ENCODE measurements at places on chromosomes 3 and 15.

DNA sequence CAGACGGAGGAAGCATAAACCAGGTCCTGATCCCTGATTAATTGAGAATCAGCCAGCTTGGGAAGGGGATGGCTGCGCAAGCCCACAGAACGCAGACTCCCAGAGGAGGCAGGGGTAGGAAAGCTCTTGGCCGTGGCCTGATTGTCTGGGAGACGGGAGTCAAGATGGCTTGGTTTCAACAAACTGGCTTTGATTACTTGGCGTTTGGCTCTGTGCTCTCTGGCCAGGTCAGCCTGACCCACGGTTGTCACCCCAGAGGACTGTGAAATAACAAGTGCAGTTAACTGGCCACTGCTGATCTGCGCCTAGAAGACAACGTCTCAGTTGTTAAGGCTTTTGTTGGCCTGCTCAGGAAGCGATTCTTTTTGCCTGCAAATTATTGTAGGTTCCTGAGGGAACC lies 387.0 kb upstream of the PROK2 start:
- DNase-seq, result no peak

- DNase-seq, result no peak
Measured at GRCh38 chr3:57130571-57131209, 34.5 kb downstream of the IL17RD start.

GRCh38 chr15:81923561-81924350 lies 122.1 kb downstream of the MEX3B start:
- no peak for DNase-seq

GRCh38 chr3:77262361-77262760 lies 222.5 kb downstream of the ROBO2 start:
- no peak for DNase-seq

GRCh38 chr15:48657950-48658591 lies 12.6 kb upstream of the FBN1 start:
- no peak for DNase-seq

GRCh38 chr3:2976212-2976611 lies 134.0 kb downstream of the IL5RA start:
- no peak for DNase-seq

DNA sequence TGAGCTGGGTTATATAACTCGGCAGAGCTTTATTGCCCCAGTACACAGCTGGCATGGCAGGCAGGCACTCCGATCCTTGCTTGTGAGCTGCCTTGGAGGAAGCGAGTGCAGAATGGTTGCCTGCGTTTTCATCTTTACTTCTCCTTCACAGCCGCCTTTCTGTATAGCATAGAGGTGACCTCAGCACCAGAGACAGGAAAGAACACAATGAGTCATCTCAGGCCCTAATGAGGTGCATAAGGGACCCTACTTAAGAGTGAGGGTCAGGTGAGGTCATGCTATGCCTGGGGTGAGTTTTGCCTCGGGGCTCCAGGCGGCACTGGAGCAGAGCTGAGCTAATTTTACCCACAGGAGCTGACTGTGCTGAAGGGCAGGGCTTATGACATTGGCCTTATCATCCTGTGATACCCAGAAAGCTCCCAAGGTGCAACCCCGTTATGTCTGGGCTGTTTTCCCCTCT lies 43.5 kb downstream of the LPP start:
- DNase-seq, result no peak

DNA sequence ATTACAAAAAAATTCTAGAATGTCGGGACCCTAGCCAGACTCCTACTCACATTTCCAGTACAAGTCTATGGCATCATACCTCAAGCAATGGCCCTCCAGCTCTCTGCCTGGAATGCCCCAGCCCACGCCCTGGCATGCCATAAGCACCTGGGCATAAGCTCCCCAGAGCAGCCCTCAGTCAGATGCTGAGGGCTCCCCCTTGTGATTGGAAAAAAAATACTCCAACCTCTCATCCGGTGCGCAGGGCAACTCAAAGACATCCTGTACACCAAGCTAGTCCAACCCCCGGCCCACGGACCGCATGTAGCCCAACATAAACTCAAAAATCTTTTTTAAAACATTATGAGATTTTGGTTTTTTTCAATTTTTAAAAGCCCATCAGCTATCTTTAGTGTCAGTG lies 115.4 kb downstream of the NEK10 start:
- DNase-seq, result peak; percentile 51

DNA sequence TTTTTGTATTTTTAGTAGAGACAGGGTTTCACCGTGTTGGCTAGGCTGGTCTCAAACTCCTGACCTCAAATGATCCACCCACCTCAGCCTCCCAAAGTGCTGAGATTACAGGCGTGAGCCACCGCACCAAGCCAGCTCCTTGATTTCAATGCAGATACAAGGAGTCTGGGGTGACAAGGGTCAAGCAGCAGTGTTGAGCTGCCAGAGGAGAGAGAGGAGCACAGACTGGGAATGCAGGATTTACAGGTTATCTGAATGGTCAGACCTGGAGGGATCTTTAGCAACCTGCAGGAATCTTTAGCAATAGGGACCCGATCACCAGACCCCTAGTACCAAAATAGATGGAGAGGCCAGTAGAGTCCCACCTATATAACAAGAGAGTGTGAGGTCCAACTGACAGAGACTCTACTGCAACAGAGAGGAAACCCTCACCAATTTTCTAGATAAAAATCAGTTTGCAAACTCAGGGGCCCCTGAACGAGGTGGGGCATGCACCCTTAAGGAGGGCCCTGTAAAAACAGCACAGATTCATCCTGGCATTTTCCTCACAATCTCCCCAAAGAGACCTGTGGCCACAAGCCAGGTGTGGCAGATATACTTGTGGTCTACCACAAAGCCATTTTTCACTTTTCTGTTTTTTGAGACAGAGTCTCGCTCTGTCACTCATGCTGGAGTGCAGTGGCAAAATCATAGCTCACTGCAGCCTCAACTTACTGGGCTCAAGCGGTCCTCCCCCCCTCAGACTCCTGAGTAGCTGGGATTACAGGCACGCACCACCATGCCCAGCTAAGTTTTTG lies 10.7 kb upstream of the SHISA5 start:
- no peak for DNase-seq

DNA sequence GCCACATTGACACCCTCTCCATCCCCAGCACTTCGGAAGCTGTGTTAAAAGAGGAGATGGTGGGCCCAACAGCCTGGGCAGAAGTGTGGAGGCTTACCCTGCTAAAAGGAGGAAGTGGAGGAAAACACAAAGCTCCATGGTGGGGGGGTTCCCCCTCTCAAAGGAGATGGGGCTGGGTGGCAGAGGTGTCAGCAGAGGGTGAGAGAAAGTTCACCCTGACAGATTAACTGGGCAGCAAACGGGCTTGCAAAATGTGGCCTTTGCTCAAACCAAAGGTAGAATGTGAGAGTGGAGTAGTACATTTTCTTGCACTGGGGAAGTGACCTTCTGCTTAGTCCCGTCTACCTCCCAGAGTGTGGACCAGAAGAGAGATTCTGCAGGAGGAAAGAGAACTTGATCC lies 44.7 kb downstream of the MYO1E start:
- no peak for DNase-seq

DNA sequence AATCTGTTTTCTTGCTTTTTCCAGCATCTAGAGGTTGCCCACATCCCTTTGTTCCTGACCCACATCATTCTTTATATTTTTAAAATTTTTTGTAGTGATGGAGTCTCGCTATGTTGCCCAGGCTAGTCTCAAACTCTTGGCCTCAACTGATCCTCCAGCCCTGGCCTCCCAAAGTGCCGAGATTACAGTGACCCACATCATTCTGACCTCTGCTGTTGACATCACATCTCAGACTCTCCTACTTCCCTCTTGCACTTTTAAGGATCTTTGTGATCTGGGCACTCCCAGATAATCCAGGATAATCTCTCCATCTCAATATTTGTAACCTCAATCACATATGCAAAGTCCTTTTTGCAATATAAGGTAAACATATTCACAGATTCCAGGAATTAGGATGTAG lies 266.6 kb downstream of the MEX3B start:
- no peak for DNase-seq

DNA sequence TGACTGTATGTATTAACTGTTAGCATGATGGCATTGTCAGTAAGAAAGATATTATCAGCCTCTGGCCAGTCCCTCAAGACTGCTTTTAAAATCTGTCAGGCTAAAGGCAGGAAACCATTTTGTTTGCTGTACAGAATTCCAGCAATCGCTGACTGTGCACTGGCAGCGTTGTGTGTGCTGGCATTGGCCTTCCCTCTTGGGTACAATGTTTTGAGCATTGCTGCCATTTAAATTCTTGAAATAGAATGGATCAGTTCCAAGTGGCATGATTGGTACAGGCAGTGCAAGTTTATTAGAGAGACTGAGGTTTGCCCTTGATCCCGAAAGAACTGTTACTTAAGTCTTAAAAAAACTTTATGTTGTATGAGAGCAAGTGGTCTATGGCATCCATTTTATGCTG lies 788.7 kb downstream of the OTOL1 start:
- DNase-seq, result no peak

All from osteoblast (primary cell).